Spleen (tissue), 13 donors: ENCODE measurements at places on chromosomes 2 and 18.

DNA sequence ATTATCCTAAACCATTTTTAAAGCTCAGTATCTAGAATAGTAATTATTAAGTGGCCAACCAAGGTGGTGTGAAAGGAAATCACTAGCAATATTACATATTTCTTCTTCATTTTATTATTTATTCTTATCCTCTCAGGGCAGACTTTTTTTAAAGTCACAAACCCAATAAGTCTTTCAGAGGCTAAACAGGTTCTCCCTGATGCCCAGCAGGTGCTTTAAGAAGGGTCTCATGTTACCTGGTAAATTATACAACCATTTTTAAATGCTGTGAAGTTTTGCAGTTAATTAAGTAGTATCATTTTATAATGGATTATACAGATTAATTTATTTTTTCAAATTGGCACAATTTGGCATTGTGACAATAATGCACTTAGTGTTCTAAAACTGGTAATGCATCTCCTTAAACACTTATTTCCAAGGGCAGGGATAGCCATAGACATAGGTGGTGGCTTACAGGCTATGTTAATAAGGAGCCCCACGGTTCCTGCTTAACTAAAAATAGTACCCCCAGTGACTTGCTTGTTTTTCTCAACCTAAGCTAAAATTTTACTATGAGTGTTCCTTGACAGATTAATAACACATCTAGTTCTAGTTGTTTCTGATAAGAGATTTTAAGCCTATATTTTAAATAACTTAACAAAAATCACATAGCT, 67.0 kb downstream of the PMS1 start:
- H3K27ac ChIP-seq: no peak overlapping the region
- H3K27me3 ChIP-seq: no peaks in the 10 kb centered on the region
- peaks cover 82% of the 10 kb centered on the region for H3K36me3 ChIP-seq
- H3K4me1 ChIP-seq: no peaks in the 10 kb centered on the region
- DNase-seq: no peak
- no peak overlapping the region for H3K4me3 ChIP-seq

DNA sequence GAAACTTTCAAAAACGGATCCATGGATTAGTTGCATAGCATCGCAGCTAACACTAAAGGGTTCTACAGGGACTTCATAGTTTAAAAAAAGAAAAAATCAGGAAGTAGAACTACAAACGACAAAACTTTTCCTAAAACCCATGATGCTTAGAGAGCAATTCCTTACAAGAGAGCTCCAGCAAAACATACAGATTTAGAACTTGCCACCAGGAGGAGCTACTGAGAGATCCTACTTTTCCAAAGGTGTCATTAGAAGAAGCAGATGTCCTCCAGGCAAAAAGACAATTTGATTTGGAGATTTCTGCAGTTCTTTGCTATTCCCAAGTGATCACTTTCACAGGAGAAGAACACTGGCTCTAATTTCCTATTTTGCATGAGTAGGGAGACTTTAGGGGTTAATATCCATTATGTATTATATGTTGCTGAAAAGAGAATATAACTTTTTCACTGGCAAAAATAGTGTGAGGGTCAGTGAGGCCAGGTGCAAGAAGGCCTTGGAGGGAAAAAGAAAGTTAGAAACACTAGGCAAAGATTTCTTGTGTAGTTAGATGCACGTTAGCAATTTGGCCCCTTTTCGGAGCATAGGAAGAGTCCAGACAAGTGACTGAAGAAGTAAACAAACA, 436.2 kb downstream of the SUCLG1 start:
- H3K36me3 ChIP-seq: no peaks in the 10 kb centered on the region
- no peak overlapping the region for H3K27ac ChIP-seq
- H3K27me3 ChIP-seq: no peaks in the 10 kb centered on the region
- no peak overlapping the region for H3K4me3 ChIP-seq

- no peaks in the 10 kb centered on the region for H3K27me3 ChIP-seq
- DNase-seq: no peak
- H3K27ac ChIP-seq: no peak overlapping the region
- no peaks in the 10 kb centered on the region for H3K36me3 ChIP-seq
- no peak overlapping the region for H3K4me3 ChIP-seq
- H3K4me1 ChIP-seq: peaks cover 6% of the 10 kb centered on the region
Measured at GRCh38 chr2:236527159-236527630, 42.4 kb upstream of the ACKR3 start.

GRCh38 chr2:37683921-37684780, 12.7 kb upstream of the CDC42EP3 start:
- H3K27me3 ChIP-seq: no peaks in the 10 kb centered on the region
- no peak for DNase-seq
- H3K4me1 ChIP-seq: peaks cover 13% of the 10 kb centered on the region

GRCh38 chr2:27889774-27890145, 427 bp downstream of the RBKS start:
- no peak for DNase-seq
- H3K27ac ChIP-seq: peak overlapping the region; percentile 97
- H3K4me3 ChIP-seq: peak overlapping the region; percentile 91
- peaks cover 5% of the 10 kb centered on the region for H3K36me3 ChIP-seq

- H3K27me3 ChIP-seq: no peaks in the 10 kb centered on the region
- no peak for DNase-seq
- H3K27ac ChIP-seq: no peak overlapping the region
- no peak overlapping the region for H3K4me3 ChIP-seq
- no peaks in the 10 kb centered on the region for H3K4me1 ChIP-seq
Measured at GRCh38 chr2:101419096-101419663, 31.9 kb upstream of the CREG2 start.

GRCh38 chr18:2258954-2259353, 312.4 kb downstream of the METTL4 start:
- H3K27me3 ChIP-seq: no peaks in the 10 kb centered on the region
- no peak overlapping the region for H3K4me3 ChIP-seq
- DNase-seq: no peak

DNA sequence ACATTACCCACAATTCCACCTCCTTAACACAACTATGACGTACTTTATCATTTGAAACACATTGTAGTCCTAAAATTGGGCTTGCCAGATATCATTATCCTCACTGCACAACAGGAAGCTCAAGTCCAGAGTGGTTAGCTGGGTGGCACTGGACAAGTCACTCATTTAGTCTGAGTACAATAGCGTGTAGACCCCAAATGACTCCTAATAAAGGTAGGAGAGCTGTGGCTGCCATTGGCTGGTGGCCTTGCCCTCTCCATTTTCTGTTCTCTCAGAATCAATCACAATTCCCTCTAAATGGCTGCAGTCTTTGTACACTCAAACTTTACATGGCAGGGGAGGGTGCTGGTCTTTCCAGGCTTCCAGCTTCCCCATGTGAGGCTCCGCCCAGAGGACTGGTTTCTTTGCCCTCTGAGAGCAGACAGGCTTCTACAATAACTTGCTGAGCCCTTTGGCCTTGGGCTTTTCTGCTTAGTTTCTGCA, 11.7 kb downstream of the PSTPIP2 start:
- no peak for DNase-seq
- peaks cover 87% of the 10 kb centered on the region for H3K4me1 ChIP-seq
- no peak overlapping the region for H3K4me3 ChIP-seq

DNA sequence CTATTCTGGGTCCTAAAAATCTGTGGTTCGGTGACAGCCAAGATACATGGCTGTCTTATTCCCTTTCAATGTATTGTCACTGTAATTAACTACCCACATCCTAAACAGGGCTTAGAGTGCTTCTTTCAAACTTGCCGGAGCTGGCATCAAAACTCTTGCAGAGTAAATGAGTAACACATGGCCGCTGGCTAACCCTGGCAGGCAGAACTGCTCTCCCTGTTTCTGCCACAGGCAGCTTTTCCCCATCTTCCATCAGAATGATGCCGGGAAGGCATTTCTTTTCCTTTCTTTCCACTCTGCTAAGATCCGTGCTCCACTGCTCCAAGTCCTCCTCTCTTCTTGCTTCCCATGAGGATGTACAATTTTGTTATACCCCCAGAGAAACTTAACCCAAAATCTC, 54.8 kb upstream of the PTPRM start:
- H3K4me3 ChIP-seq: no peak overlapping the region
- H3K36me3 ChIP-seq: no peaks in the 10 kb centered on the region
- H3K27ac ChIP-seq: no peak overlapping the region
- H3K27me3 ChIP-seq: no peaks in the 10 kb centered on the region
- DNase-seq: no peak
- no peaks in the 10 kb centered on the region for H3K4me1 ChIP-seq

DNA sequence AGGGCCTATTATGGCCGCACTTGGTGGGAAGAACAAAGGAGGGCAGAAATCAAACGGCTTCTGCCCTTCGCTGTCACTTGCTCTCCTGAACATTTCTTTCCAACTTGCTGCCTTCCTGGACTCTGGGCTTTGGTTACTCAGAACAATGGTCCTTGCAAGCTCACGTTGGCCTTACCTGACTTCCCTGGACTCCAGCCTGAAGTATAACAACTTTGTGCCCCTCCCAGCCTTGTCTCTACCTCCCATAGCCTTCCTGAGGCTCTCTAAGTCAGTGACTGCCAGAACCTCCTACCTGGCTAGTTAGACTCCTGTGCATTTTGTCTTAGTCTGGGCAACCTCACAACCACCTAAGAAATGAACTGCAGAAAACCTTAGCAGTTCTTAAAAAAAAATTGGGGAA, 30.2 kb upstream of the ITPRID2 start:
- DNase-seq: no peak
- H3K27me3 ChIP-seq: no peaks in the 10 kb centered on the region
- no peak overlapping the region for H3K27ac ChIP-seq
- H3K4me3 ChIP-seq: no peak overlapping the region

GRCh38 chr2:61878761-61879160, 9.7 kb downstream of the CCT4 start:
- H3K4me3 ChIP-seq: no peak overlapping the region
- no peaks in the 10 kb centered on the region for H3K27me3 ChIP-seq
- peaks cover 16% of the 10 kb centered on the region for H3K36me3 ChIP-seq
- H3K27ac ChIP-seq: no peak overlapping the region
- no peaks in the 10 kb centered on the region for H3K4me1 ChIP-seq

GRCh38 chr2:100977511-100977910, 24.6 kb upstream of the RPL31 start:
- H3K27me3 ChIP-seq: no peaks in the 10 kb centered on the region
- no peak overlapping the region for H3K27ac ChIP-seq
- H3K36me3 ChIP-seq: no peaks in the 10 kb centered on the region
- no peak overlapping the region for H3K4me3 ChIP-seq
- no peak for DNase-seq
- peaks cover 4% of the 10 kb centered on the region for H3K4me1 ChIP-seq

DNA sequence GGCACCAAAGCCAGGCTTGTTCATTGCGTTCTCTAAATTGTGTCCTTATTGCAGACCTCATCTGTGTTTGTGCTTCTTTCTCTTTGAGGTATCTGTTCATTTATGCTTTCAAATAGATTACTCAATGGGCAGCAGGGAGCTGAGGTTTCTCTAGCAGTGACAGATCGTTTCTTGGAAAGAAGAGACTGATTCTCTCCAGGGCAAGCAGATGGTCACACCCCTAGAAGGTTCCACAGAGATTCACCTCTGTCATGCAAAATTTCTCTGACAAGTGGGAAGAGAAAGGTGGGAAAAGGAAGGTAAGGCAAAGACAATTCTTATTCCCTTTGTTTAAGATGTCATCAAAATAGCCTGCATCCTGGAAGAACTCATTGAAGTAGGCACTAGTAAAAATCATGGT, 14.0 kb downstream of the DLGAP1 start:
- no peak overlapping the region for H3K27ac ChIP-seq
- H3K36me3 ChIP-seq: no peaks in the 10 kb centered on the region
- H3K4me3 ChIP-seq: no peak overlapping the region

GRCh38 chr18:31386741-31387140, 10.2 kb downstream of the DSG4 start:
- no peak overlapping the region for H3K27ac ChIP-seq
- H3K4me3 ChIP-seq: no peak overlapping the region
- no peaks in the 10 kb centered on the region for H3K27me3 ChIP-seq
- H3K4me1 ChIP-seq: no peaks in the 10 kb centered on the region
- H3K36me3 ChIP-seq: no peaks in the 10 kb centered on the region

- H3K27me3 ChIP-seq: peaks cover 27% of the 10 kb centered on the region
- peaks cover 34% of the 10 kb centered on the region for H3K4me1 ChIP-seq
- no peak for DNase-seq
Measured at GRCh38 chr2:74548285-74548899, 5.3 kb downstream of the LOXL3 start.

GRCh38 chr18:36114251-36114650, 14.9 kb downstream of the SLC39A6 start:
- no peak overlapping the region for H3K27ac ChIP-seq
- no peak overlapping the region for H3K4me3 ChIP-seq
- H3K4me1 ChIP-seq: no peaks in the 10 kb centered on the region

GRCh38 chr18:57780706-57781347, 22.3 kb downstream of the ATP8B1 start:
- H3K36me3 ChIP-seq: peaks cover 17% of the 10 kb centered on the region
- no peaks in the 10 kb centered on the region for H3K27me3 ChIP-seq
- no peak overlapping the region for H3K4me3 ChIP-seq
- H3K4me1 ChIP-seq: peaks cover 57% of the 10 kb centered on the region

DNA sequence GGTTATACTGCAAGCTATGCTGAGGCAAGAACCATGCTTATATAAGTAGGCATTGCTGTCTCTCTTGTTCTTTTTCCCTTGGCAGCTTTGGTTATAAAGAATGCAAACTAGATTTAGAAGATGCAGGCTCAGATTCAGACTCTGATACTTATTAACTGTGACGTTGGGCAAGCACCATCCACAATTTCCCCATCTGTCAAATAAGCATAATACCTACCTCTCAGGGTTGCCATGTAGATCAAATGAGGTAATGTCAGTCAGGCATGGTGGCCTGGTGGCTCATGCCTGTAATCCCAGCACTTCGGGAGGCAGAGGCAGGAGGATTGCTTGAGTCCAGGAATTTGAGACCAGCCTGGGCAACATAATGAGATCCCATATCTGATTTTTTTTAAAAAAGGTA, 21.7 kb downstream of the ITGAV start:
- H3K27ac ChIP-seq: no peak overlapping the region
- no peaks in the 10 kb centered on the region for H3K36me3 ChIP-seq
- no peaks in the 10 kb centered on the region for H3K27me3 ChIP-seq
- DNase-seq: no peak
- H3K4me1 ChIP-seq: peaks cover 35% of the 10 kb centered on the region

DNA sequence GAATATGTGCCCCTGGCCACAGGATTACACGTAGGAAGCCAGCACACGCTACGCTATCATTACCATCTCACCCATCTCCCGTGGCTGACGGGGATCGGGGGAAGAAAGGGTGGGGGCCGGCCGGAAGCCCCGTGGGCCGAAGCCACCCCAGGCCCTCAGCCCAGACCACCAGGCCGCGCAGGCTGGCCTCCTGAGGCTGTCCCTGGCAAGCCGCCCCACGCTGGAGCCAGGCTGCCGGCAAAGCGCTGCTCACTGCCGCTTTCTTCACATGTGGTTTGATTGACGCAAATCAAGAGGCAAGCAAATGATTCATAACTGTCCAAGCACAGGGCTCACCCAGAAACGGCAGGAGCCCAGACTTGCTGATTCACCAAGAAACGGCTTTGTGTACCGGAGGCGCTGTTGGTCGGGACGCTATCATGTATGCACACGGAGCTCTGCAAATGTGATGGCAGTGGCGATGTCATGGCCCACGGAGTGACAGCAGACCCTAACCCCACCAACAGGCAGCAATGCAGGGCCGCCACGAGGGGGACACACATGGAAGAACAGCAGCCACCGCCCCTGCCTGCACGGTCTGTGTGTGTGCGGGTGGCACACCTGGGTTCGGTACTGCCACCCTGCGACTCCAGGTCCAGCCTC, 125.7 kb downstream of the HDAC4 start:
- peaks cover 40% of the 10 kb centered on the region for H3K4me1 ChIP-seq
- peak overlapping the region; percentile 80 for H3K27ac ChIP-seq
- H3K36me3 ChIP-seq: no peaks in the 10 kb centered on the region
